ENCODE measurements at places on chromosomes 16 and 17. TPM values are rescaled to one million over a fixed set of nuclear protein-coding genes. Genes with fewer than 3 reads are reported as not detected.

GRCh38 chr17:12867726-12868125 is 78.4 kb downstream of the ARHGAP44 start:
- no peak for DNase-seq

Gene CMTM4
- 20.3 TPM for total RNA-seq

Gene NGFR
- 2.7 TPM for total RNA-seq

GRCh38 chr16:88610080-88610479 is 28.3 kb upstream of the IL17C start:
- no peak for DNase-seq
